ENCODE measurements at places on chromosomes 4 and X.

GRCh38 chr4:56871371-56871866 lies 36.3 kb upstream of the REST start:
- no peak for DNase-seq

GRCh38 chr4:118765399-118765798 lies 70.5 kb downstream of the SEC24D start:
- no peak for DNase-seq

- no peak for DNase-seq
Measured at GRCh38 chrX:31297881-31298280, 226.0 kb upstream of the FTHL17 start.

GRCh38 chr4:31983246-31983645 lies 1263.1 kb downstream of the PCDH7 start:
- DNase-seq, result no peak

DNA sequence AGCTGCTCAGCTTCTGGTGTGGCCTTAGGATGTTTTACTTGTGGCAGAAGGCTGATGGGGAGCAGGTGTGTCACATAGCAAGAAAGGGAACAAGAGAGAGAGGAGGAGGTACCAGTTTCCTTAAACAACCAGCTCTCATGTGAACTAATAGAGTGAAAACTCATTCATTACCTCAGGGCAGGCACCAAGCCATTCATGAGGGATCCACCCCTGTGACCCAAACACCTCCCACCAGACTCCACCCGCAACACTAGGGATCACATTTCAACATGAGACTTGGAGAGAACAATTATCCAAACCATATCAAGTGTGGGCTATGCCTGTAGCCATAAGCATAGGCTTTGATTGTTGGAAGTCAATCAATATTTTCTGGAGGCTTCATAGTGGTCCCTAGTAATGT lies 56.0 kb downstream of the GSX2 start:
- DNase-seq, result no peak

All from left cardiac atrium (tissue), 4 donors.